ENCODE measurements at places on chromosomes 2 and 18. TPM values are rescaled to one million over a fixed set of nuclear protein-coding genes. Genes with fewer than 3 reads are reported as not detected.
A peak's percentile ranks its signal among the peaks of the same experiment; 100 is the strongest.

DNA sequence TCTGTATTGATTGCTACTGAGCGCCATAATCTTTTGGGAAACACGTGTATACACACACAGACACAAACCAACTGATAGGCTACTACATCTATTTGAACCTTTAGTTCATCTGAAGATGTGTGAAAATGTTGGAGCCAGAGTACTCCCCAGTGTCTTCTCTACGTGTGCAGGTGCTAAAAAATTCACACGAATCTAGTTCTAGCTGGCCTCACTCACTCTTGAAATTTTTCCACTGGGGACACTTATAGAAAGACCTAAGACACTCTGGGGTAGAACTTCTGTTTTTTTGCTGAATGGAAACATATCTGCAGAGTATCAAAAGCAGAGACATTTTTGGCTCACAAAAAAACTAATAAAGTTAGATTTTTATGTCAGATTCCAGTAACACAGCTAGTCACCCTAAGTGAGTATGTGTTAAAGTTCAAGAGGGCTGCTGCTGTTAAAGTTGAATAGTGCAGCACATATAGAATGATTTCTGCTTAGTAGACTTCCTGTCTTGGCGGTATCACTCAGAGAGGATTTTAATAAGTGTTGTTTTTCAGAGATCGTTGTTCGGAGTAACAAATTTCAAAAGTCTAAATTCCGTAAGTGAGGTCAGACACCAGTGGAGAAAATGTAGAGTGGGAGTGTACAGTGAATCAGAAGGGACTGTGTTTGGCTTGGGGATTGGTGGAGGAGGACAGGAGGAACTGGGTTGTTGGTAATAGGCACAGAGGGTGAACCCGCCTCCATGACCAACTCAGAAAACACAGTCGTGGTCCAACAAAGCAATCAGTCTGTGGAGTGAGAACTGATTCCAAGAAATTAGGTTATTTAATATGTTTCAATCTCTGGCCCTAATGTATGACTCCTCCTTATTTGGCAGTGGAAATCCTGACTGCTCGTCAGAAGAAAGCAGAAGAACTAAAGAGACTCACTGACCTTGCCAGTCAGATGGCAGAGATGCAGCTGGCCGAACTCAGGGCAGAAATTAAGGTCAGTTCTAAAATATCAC lies 43.1 kb downstream of the KCTD18 start:
- peaks cover 50% of the 10 kb centered on the region for H3K4me1 ChIP-seq
- H3K27ac ChIP-seq: peak overlapping the region; percentile 79
- H3K4me3 ChIP-seq: no peak overlapping the region

- no peak overlapping the region for H3K27ac ChIP-seq
- DNase-seq: no peak
- H3K4me3 ChIP-seq: no peak overlapping the region
- no peaks in the 10 kb centered on the region for H3K27me3 ChIP-seq
- no peaks in the 10 kb centered on the region for H3K36me3 ChIP-seq
These were observed 141.5 kb downstream of the ZNF516 start for GRCh38 chr18:76353500-76353899.

DNA sequence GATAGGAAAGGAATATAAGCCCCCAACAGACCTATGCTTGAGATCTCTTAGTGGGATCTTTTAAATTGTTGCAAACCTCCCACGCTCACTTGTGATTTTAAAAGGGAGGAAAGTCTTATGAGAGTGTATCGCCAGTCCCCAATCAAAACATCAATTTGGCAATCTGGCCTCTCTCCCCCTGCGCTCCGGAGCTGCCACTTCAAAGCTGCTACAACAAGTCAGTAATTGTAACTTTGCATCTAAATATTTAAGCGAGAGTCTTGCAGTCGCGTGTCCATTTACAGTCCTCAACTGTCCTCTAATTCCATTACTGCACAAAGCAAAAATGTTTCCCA lies 8.4 kb downstream of the PAX3 start:
- no peaks in the 10 kb centered on the region for H3K36me3 ChIP-seq
- peaks cover 56% of the 10 kb centered on the region for H3K27me3 ChIP-seq
- no peak overlapping the region for H3K4me3 ChIP-seq
- peaks cover 14% of the 10 kb centered on the region for H3K4me1 ChIP-seq
- DNase-seq: no peak
- H3K27ac ChIP-seq: no peak overlapping the region

- H3K27me3 ChIP-seq: peaks cover 6% of the 10 kb centered on the region
- H3K4me1 ChIP-seq: peaks cover 8% of the 10 kb centered on the region
- no peak overlapping the region for H3K4me3 ChIP-seq
- H3K36me3 ChIP-seq: no peaks in the 10 kb centered on the region
- H3K27ac ChIP-seq: no peak overlapping the region
- DNase-seq: no peak
These were observed 107.3 kb upstream of the ANKRD30BL start for GRCh38 chr2:132268977-132269523.

GRCh38 chr18:77106331-77106730 lies 26.3 kb downstream of the MBP start:
- DNase-seq: no peak
- no peak overlapping the region for H3K4me3 ChIP-seq
- H3K27ac ChIP-seq: peak overlapping the region; percentile 74
- no peaks in the 10 kb centered on the region for H3K27me3 ChIP-seq
- no peaks in the 10 kb centered on the region for H3K4me1 ChIP-seq

DNA sequence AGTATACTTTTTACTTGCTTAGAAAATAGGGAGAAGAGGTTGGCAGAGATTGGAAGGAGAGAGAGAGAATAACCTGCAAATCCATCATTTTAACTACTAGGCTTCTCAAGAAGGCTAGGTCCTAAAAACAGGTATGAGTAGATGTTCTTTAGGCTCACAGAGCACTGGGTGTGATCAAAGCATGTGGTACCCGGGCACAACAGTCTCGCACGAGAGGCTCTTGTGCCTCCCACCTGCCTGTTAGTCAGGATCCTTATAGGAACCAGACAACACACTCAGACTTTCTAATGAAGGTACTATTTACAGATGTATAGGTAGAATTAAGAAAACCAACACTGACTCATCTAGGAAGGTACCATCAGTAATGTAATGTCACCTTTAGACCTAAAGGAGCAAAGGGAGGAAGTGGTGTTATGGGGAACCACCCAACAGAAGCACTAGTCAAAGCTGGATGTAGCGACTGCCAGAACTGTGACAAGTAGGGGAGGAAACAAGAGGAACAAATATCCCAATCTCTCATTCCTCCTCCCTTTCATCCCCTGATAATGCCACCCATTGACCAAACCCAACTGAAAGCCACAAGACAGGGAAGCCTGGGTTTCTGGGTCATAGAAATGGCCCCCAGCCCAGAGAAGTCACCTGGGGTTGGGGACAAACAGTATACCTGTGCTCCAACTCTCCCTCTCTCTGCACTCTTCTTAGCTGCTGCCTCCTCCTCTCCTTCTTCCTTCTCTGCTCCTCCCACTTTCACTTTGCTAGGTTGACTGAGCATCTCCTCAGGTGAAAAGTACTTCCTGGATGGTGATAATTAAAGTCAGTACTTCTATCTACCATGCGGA lies 16.0 kb upstream of the MARCHF4 start:
- H3K4me3 ChIP-seq: no peak overlapping the region
- H3K27me3 ChIP-seq: no peaks in the 10 kb centered on the region
- H3K27ac ChIP-seq: no peak overlapping the region
- H3K4me1 ChIP-seq: no peaks in the 10 kb centered on the region

DNA sequence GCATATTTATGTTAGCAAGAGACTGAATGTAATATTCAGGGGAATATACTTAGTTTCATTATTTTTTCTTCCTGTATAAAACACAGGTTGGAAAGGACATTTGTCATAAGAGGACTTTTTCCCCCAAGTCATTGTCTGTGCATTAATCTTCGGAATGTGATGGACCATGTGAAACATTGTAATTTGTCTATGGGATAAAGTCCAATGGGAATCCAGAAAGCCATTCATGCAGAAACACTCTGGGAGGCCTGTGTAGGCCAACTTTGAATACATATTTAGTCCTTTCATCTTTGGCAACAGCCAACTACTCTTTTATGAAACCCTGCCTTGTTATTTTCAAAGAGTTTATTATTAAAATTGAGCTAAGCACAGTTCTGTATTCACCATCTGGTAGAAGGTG lies 386.4 kb downstream of the PIK3C3 start:
- no peaks in the 10 kb centered on the region for H3K36me3 ChIP-seq
- H3K4me3 ChIP-seq: no peak overlapping the region
- H3K4me1 ChIP-seq: no peaks in the 10 kb centered on the region
- no peaks in the 10 kb centered on the region for H3K27me3 ChIP-seq
- no peak overlapping the region for H3K27ac ChIP-seq

DNA sequence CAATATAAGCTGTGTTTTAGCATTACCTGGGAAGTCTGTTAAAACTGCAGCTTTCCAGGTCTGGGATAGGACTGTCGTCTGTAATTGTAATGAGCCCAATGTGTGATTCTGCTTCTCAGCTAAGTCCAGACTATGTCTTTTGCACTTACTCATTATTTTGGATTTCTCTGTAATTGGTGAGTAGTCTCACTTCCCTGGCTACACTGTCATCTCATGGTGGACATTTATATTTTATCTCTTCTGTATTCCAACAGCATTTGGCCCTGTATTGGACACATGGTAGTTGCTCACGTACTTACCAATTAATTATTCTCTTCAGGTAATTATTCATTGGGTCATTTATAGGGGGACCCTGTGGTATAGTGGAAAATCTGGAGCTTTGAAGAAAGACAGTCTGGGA lies 28.0 kb downstream of the LHCGR start:
- H3K27me3 ChIP-seq: no peaks in the 10 kb centered on the region
- H3K27ac ChIP-seq: no peak overlapping the region
- H3K4me1 ChIP-seq: peaks cover 2% of the 10 kb centered on the region
- H3K36me3 ChIP-seq: no peaks in the 10 kb centered on the region

DNA sequence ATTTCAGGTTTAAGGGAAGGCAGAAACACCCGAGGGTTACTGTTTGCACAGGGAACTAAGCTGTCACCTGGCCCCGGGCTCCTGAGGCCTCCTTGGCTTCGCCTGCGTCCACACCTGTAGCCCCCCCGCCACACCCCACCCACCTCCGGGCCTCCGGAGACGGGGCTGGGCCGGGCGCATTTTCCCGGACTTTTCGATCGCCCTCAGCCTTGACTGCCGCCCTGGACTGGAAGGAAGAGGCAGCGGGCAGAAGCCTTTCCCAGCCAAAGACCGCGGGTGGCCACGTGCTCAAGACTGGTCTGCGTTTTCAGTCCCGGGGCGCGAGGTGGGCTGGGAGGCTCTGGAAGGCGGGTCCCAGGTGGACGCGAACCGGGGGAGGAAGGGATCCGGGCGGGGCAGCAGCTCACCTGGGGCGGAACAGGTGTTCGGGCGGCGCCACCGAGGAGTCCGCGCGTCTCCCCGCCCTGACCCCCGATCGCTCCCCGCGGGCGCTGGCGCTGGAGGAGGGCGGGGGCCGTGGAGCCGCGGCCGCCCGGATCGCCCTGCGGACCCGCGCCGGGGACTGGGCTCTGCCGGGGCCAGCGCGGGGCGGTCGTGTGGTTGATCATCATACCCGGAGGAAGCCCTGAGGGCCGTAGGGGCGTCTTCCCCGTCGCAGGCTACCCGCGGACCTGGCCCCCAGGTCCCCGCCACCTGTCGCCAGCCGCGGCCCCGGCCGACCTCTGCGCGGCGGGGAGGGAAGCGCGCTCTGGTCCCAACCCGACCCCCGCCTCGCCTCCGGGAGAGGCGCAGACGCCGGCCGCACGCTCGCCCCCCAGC lies 3.2 kb downstream of the ID2 start:
- no peaks in the 10 kb centered on the region for H3K36me3 ChIP-seq
- peak overlapping the region; percentile 89 for H3K27ac ChIP-seq
- peak overlapping the region; percentile 80 for H3K4me3 ChIP-seq
- H3K4me1 ChIP-seq: no peaks in the 10 kb centered on the region

GRCh38 chr2:25294573-25295462 lies 46.9 kb downstream of the DNMT3A start:
- peaks cover 40% of the 10 kb centered on the region for H3K4me1 ChIP-seq
- H3K4me3 ChIP-seq: no peak overlapping the region
- H3K36me3 ChIP-seq: peaks cover 16% of the 10 kb centered on the region
- H3K27ac ChIP-seq: peak overlapping the region; percentile 89
- no peaks in the 10 kb centered on the region for H3K27me3 ChIP-seq

DNA sequence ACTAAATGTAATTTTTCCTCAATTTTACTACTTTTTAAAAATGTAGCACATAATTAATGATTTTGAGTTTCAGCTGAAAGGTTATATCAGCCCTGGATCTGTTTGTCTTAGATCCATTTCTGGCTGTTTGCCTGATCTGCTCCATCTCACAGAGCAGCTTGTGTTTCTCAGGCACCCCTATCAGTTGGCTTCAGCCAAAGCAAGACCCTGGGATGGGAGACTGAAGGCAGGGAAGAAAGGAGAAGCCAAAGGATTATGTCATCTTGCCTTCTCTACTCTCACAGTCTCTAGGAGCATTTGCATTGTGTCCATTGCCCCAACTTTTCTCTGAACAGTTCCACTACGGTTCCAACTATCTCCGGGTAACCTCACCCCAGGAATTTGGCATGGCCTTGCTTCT lies 110.5 kb downstream of the CCDC148 start:
- no peak overlapping the region for H3K27ac ChIP-seq
- no peaks in the 10 kb centered on the region for H3K27me3 ChIP-seq
- H3K36me3 ChIP-seq: no peaks in the 10 kb centered on the region
- no peak for DNase-seq

DNA sequence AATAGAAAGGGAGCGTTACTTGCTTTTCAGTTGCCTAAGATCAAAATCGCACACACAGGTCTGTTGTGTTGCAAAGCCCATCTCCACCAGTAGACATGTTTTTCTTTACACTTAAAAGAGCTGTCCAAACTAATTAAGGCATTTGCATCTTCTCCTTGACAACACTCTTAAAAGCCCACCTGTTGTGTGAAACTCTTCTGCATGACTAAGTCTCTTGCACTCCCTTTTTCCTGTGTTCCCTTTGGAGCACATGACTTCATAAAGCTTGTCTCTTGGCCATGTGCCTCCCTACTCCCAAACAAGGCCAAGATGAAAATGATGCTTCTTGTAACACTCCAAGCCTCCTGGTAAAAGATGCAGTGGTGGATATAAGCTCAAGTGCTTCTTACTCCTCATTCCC lies 26.1 kb downstream of the PID1 start:
- H3K36me3 ChIP-seq: no peaks in the 10 kb centered on the region
- DNase-seq: no peak
- no peaks in the 10 kb centered on the region for H3K4me1 ChIP-seq
- no peaks in the 10 kb centered on the region for H3K27me3 ChIP-seq
- no peak overlapping the region for H3K4me3 ChIP-seq

- H3K27ac ChIP-seq: no peak overlapping the region
- no peaks in the 10 kb centered on the region for H3K36me3 ChIP-seq
- H3K27me3 ChIP-seq: no peaks in the 10 kb centered on the region
These were observed 47.2 kb upstream of the XPO1 start for GRCh38 chr2:61585383-61585782.

- no peaks in the 10 kb centered on the region for H3K36me3 ChIP-seq
- no peak overlapping the region for H3K4me3 ChIP-seq
- H3K27ac ChIP-seq: no peak overlapping the region
- DNase-seq: no peak
- no peaks in the 10 kb centered on the region for H3K27me3 ChIP-seq
These were observed 215.6 kb upstream of the TNP1 start for GRCh38 chr2:217075268-217076057.

GRCh38 chr2:55175254-55176093 lies 56.6 kb downstream of the CLHC1 start:
- H3K27me3 ChIP-seq: no peaks in the 10 kb centered on the region
- DNase-seq: no peak
- peaks cover 12% of the 10 kb centered on the region for H3K4me1 ChIP-seq

CNGA3 gene
- 3.6 TPM for total RNA-seq

ANO7 gene
- not detected for total RNA-seq

ALKAL2 gene
- 2.5 TPM for total RNA-seq

RNF152 gene
- total RNA-seq: 12.2 TPM

NTSR2 gene
- total RNA-seq: not detected

RGPD3 gene
- total RNA-seq: 0.95 TPM

REG1A gene
- total RNA-seq: not detected

AKAIN1 gene
- total RNA-seq: not detected

TTN gene
- total RNA-seq: 6.7 TPM

Measured in sigmoid colon (tissue), 7 donors.